ENCODE measurements at places on chromosomes 4 and X. TPM values are rescaled to one million over a fixed set of nuclear protein-coding genes. Genes with fewer than 3 reads are reported as not detected.

The ADAM29 gene
- not detected for polyA plus RNA-seq

The MAGEC3 gene
- polyA plus RNA-seq: not detected

GRCh38 chr4:123891881-123892280 lies 495.3 kb downstream of the SPRY1 start:
- no peak for DNase-seq

GRCh38 chrX:135295944-135296305 lies 13.4 kb upstream of the ETDC start:
- no peak for DNase-seq

DNA sequence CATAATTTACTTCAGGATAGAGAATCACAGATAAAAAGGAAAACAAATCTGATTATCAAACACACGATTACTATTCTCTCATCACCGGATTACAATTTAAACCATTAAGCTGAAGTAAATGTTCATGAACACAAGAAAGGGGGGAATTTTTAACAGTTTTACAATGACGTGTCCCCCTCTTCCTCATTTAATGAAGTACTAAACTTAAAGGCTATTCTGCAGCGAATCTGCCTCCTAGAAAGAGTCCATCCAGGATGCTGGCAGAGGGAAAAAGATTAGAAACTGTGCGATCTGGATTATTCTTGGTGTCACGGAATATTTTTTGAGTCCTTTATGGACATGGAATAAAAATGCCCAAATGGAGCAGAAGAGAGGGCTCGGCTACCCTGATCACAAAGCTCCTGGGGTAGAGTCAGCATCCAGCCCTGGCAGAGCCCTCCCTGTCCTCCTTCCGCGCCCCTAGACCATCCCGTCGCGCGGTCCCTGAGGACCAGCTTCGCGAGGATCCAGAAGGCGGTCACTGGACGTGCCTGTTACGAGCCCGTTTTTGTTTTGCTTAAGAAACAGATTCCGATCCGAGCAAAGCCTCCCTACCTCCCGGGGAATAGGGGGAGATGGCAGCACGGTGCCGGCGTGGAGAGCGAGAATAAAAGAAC lies 1.2 kb downstream of the ELF2 start:
- DNase-seq: peak; percentile 54

The AP1AR gene
- 9.4 TPM for polyA plus RNA-seq

The H2BW1 gene
- not detected for polyA plus RNA-seq

DNA sequence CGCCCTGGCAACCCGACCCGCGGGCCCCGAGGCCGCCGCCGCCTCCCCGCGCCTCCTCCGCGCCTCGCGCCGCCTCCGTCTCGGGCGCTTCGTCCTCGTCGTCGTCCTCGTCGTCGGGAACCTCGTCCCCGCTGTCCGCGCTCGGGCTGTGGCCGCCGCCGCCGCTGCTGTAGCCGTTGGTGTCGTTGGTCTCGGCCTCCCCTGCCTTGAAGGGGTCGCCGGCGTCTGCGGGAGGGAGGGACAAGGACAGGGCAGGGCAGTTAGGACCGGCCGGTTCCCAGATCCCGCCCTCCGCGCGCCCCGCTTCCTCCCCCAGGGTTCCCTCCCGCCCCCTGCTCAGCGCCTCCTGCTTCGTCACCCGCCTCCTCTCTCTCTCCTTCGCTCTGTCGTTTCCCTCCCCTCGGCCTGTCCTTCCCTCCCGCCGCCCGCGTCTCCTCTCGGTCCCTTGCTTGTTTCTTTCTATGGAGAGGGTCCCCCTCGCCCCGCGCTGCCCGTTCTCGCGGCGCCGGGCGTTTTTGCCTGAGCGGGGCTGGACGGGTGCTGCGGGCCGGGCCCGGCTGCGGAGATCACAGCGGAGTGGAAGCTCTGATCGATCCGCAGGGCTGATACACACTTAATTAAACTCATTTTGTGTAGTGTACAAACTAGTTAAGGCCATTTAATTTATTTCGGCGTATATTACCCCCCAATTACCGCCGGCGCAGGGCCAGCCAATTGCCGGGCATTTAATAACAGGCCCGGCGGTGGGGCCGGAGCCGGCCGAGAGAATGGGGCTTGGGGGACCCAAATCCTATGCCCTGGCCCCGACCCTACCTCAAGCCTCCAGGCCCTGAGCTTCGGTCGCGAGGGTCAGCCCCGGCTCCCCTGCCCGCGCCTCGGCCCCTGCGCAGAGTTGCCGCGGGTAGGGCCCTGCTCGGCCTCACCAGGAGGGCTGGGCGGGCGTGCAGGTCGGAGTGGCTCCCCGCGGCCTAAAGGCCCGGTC lies 2.4 kb downstream of the NKX1-1 start:
- DNase-seq: no peak

- peak; percentile 14 for DNase-seq
Measured at GRCh38 chrX:129690435-129690834, 35.7 kb upstream of the APLN start.

DNA sequence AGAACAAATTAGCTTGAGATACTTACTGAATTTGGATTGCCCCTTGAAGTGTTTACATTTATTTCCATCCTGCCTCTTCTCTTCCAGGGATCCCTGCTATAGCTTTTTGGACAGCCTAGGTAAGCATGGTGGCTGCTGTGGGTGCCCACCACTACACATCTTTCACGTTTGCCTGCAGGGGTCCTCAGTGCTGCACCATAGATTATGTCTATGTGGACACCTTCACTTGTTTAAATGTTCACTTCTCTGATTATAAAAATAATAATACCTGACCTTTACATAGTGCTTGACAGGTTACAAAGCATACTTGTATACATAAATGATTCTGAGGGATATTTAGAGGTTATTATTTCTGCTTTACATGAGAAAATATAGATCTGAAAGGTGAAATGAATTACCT lies 67.9 kb upstream of the SLC4A4 start:
- no peak for DNase-seq

DNA sequence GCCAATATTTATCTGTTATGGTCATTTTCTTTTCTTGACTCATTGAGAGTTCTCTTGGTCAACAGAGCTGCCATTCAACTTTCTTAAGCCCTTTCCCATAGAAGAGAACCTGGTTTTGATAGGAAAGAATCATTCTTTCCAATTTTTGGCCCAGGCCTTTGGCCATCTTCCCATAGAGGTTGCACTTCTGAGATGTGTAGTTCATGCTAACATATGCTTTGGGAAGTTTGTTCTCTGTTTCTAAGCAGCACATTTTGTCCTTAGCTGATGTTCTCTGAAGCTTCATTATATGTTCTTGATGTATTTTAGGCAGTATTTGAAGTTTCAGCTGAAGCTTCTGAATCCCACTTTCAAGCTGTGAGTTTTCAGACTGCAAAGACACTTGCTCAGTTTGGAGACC lies 161.1 kb downstream of the VEGFC start:
- no peak for DNase-seq

DNA sequence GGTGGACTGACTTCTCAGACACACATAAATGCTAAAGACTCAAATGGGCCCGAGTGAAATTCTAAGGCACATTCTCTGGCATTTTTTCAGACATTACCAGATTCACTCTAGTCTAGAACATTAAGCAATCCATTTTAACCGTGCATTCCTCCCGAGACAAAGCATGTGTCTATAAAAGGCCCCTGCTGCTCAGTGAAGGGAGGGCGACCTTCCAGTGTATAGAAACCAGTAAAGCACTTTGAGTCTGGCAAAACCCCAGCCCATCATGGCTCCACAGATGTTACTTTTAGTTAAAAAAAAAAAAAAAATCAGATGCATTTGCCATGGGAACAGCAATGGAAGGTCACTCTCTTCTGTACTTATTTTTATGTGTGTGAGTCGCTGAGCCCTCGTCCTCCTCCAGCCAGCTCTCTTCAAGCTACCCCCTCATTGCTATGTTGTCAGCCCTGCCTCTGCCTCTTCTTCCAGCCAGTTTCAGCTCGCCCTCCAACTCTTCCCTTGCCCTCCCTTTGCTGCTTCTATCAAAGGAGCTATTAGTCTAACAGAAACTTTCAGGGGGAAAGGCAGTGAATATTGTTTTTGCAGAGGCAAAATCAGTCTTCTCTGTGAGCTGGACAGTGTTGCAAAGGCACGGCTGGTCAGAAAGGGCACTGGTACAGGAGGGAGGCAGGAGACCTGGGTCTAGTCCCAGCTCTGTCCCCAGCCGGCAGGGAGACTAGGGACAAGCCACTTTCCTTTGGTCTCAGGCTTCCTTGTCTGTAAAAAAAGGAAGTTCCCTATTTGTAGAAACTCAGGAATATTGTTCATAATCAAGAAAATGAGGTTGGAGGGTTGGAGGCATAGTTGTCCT lies 644.2 kb downstream of the ZNF674 start:
- peak; percentile 79 for DNase-seq

The MAGEH1 gene
- polyA plus RNA-seq: 24.4 TPM

All from fibroblast of lung (primary cell).